CD8-positive, alpha-beta T cell (primary cell): ENCODE measurements at places on chromosomes 11 and 22.
A peak's percentile ranks its signal among the peaks of the same experiment; 100 is the strongest.

DNA sequence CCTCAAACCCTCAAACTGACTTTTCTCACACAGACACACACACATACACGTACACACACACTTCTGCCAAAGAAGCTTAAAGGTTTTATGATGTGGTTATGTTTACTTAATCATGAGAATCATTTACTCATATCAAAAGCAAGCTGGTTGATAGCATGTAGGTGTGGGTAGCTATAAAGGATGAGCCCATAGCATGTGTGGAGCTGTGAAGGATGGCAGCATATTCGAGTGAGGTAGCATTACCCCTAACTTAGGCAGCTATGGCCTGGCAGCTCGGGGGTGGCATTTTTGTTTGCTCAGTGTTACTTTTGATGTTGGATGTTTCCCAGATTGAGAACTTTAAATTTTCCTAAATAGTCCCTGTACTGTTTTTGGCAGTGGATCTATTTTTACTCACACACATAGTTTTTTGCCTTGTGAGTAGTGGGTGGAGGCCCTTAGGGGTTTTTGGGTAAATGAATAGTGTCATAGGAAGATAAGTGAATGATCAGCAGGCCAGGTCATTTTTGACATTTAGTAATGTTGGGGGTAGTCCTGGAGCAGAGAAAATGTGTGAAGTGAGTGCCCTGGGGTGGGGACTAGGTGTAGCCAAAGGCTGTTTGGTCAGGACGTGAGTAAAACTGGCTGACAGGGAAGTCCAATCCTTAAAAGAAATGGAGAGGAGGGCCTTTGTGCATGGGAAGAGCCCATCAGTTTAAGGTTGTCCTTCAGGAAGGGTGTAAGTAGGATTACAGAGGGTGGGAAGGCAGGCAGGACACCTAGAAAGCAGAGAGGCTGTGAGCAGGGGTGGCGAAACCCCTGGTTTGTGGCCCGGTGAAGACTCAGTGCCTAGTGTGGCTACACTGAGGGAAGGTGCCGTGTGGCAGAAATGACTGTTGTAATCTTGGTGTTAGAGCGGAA is 7.1 kb downstream of the YWHAH start:
- no peak for DNase-seq

DNA sequence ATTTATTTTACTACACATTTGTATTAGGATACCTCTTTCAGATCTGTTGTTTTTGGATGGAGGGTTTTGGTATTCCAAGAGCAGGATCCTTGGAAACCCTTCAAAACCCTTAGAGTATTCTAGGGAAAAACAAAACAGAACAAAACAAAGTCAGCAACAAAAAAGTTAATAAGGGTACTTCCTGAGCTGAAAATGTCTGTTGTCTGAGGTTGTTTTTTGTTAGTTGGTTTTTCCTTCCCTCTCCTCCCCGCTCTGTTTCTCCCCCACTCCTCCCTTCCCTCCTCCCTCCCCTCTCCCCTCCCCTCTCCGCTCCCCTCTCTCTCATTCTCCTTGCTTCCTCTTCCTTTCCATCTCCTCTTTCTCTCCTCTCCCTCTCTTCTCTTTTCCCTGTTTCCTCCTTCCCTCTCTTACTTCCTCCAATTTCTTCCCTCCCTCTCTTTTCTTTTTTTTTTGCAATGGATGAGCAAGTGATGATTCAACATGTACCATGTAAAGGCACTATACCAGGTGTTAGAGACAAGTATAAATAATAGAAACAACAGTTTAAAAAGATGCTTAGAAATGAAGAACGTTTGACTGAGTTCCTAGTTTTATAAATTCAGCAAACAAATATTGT is 160.6 kb downstream of the TMEM135 start:
- DNase-seq = no peak

DNA sequence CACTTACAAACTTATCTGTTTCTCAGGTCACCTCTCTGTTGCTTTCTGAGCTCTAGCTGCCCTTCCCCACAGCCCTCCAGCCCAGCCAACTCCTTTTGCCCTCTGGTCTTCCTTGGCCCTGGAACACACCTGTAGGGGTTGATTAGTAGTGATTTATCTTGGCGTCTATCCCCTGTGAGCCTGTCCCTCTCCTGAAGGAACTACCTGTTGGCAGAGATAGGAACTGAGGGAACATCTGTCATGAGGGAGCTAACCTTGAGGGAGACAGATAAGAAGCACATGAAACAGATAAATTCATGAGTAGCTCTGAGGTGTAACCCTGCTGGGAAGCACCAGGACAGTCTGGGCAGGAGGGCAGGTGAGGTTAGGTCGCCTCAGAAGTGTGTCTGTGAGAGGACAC is 38.9 kb downstream of the CABIN1 start:
- no peak for DNase-seq

GRCh38 chr22:24833881-24834495 is 28.0 kb downstream of the SGSM1 start:
- DNase-seq = no peak

- no peak for DNase-seq
These were observed 67.8 kb downstream of the FAM168A start for GRCh38 chr11:73530109-73530508.

DNA sequence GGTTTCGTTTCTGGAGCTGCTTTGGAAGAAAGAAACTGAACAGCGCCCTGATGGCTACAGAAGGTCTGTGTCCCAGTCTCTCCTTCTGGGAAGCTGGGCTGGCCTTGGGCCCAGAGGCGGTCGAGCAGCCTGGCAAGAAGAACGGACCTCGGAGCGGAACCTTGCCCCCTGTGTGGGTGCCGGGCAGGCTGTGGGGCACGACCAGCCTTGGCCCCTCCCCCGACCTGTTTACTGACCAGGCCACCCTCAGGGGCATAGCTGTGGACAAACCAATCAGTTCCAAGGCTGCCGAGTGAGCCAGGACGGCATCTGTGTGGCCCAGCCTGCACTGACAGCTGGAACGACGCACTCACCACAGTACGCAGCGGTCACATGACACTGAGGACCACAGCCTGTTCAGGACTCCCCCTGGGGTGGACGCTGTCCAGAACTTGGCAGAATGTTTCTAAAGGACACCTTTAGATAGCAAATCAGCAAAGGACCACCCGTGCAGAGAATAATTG is 7.2 kb downstream of the PIM3 start:
- peak; percentile 43 for DNase-seq
